Stimulated activated CD8-positive, alpha-beta memory T cell treated with anti-CD3 and anti-CD28 coated beads, Interleukin-15, amount 100 ng/mL, for 48 hours (primary cell): ENCODE measurements at places on chromosomes 16 and 17.

DNA sequence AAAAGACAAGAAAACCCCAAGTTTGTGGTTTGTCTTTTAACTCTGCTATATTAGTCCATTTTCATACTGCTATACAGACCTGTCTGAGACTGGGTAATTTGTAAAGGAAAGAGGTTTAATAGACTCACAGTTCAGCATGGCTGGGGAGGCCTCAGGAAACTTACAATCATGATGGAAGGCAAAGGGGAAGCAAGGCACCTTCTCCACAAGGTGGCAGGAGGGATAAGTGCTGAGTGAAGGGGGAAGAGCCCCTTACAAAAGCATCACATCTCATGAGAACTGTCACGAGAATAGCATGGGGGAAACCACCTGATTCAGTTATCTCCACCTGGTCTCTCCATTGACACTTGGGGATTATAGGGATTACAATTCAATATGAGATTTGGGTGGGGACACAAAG is 13.5 kb upstream of the ADAM11 start:
- DNase-seq: no peak

GRCh38 chr16:22705799-22706198 is 108.2 kb upstream of the HS3ST2 start:
- no peak for DNase-seq

DNA sequence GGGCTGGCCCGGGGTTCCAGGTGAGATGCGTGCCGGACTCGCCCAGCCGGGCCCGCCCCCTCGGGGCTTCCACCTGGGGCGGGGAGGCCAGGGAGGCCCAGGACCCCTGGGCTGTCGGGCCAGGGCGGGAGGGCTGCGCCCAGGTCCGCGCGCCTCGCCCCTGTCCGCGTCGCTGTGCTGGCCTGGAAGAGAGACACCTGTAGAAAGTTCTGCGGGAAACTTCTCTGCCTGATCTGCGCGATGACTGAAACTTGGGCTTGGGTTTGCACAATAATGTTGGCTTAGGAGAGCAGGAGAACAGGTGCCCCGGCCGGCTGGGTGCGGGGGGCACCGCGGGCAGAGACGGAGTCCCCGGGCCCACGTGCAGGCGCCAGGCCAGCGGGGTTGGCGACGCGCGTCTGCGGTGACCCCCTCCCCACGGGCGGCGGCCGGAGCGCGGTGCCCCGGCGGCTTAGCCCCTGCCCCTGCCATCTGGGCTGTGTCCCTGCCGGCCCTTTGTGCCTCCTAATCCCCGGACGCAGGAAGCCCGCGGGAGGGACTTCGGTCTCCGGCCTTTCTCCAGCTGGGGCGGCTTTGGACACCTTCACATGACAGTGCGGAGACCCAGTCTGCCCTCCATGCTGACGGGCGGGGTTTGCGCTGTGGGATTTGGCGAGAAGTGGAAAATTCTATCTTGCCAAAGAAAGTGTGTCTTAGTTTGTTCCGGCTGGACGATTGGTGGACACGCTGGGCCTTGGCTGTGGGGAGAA is 483 bp downstream of the LLGL2 start:
- no peak for DNase-seq

DNA sequence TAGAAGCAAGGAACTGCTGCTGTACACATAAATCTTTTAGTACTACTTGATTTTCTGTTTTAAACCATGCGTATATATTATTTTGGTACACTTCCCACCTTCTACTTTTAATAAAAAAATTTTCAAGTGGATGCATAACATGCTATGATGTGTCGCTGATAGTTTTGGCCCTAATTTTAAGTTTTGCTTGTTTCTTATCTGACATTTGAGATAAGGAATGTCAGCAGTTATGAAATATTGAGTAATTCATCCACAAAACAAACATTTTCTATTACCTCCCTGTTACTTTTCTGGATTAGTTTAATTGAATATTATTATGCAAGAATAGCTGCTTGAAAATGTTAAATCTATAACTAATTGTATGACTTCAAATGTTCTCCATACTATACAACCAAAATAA is 35.8 kb downstream of the N4BP1 start:
- DNase-seq: no peak

DNA sequence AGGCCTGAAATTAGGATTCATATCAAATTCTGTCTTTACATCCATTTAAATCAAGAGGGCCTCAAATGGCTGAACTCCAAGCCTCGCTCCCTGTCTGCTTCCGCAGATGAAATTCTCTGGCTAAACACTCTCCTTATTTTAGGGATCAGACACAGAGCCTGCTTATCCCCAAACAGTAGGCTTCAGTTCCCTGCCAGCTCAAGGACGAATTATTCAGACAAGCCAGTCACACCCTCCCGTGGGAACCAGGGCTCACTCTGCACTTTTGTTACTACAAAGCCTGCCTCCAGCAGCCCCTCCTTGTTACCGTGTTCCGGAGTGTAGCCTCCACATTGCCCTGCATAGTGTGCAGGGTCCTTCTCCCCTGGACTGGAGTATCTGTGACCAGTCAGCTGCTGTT is 46.6 kb upstream of the LCMT1 start:
- no peak for DNase-seq

DNA sequence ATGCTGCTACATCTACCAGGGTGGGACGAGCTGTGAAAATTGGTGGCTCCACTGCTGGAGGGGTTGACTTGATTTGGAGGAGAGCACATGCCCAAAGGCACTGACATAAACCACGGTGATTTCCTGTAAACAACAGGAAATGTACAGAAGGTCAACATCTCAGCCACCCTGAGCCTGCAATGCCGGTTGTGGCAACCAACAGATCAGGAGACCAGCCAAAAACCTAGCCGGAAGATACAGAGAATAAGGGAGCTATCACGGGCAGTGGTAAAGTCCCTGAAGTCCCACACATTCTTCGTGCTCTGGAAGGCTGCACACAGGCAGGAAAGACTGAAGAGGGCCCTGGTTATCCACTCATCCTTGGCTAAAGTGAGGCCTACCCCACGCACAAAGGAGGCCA is 56.2 kb downstream of the ADCY9 start:
- no peak for DNase-seq

DNA sequence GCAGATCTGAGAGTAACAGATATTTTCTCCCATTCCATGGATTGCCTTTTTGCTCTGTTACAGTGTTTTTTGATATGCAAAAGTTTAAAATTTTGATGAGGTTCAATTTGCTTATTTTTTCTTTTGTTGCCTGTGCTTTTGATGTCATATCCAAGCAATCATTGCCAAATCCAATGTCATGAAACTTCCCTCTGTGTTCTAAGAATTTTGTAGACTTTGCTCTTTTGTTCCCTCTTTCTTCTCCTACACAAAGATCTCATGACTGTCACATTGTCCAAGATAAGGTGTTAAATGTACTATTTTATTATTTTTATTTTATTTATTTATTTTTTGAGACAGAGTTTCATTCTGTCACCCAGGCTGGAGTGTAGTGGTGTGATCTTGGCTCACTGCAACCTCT is 18.9 kb upstream of the KCNH6 start:
- DNase-seq: no peak

- DNase-seq: no peak
These were observed 26.2 kb upstream of the SSTR2 start for GRCh38 chr17:73138541-73139138.

GRCh38 chr17:17818088-17818526 is 18.7 kb downstream of the SREBF1 start:
- DNase-seq: no peak

DNA sequence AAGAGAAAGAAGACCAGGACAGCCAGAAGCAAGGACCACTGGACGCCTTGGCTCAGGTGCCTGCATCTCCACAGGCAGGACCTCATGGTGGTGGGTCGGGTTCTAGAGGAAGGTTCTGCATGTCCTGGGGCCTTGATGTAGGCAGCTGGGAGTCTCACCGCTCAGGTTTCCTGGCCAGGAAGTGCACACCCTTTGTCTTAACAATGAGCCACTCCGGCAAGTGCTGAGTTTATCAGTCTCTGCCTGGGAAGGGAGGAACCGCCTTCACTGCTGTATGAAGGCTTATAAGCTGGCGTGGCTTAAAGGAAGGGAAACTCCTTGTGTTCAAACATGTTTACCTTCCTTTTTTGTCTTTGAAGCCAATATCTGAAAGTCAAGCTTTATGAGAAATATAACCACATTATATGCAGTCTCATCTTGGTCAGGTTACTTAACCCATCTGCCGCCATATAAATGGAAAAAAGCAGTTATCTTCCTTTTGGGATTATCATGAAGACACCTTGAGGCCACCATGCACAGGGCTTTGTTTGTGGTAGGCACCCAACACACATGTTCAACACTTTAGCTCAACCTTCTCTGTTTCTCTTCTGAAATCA is at the start of gene ST6GALNAC1:
Gene ST6GALNAC1, minus strand, starts transcription at position 205 of the 596 bp plus-strand sequence. Its CDS starts 119 bp downstream, at position 86.
- DNase-seq: no peak

- peak; percentile 4 for DNase-seq
These were observed 42.4 kb upstream of the AKTIP start for GRCh38 chr16:53545433-53545832.

DNA sequence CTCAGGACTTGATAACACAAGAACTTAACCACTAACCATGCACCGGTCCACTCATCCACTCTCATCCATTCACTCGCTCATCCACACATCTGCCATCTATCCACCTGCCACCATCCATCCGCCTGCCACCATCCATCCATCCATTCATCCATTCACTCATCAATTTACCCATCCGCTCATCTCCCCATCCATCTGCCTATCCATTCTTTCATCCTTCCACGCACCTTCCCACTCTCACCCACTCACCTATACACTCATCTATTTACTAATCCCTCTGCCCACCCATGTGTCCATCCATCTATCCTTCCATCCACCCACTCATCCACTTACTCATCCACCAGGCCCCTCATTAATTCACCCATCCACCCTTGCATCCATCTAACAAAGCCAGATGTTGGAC is 131.0 kb downstream of the MRM1 start:
- no peak for DNase-seq

- DNase-seq: no peak
These were observed 4.5 kb downstream of the NXPH3 start for GRCh38 chr17:49580055-49580721.

DNA sequence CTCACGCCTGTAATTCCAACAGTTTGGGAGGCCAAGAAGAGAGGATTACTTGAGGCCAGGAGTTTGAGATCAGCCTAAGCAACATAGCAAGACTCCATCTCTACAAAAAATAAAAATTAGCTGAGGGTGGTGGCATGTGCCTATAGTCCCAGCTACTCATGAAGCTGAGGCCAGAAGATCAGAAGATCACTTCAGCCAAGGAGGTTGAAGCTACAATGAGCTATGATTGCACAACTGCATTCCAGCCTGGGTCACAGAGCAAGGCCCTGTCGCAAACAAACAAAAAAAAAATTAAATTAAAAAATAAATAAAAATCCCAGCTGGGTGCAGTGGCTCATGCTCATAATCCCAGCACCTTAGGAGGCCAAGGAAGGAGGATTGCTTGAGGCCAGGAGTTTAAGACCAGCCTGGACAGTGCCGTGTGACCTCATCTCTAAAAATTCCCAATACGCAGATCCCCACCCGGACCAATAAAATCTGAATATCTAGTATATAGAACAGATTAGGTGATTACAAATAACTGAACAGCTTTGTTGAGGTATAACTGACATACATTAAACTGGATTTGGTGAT is 18.2 kb upstream of the ATF7IP2 start:
- no peak for DNase-seq

- no peak for DNase-seq
These were observed 444.1 kb upstream of the RBFOX1 start for GRCh38 chr16:6888531-6888930.

DNA sequence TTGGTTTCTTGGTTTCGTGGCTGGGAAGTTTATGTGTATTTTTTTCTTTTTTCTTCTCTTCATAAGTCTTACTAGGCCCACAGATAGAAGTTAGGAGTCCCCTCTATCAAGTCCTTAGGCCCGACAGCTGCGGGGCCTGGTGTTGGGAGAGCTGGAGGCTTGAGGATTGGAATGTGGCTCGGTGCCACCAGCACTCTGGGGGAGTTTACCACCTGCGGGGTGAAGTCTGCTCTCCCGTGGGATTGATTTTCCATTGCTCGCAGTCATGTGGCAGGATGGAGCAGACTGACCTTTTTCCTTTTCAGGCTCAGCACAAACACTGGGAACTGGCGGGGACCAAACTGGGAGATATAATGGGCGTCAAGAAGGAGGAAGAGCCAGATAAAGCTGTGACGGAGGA is 7.5 kb downstream of the DHX38 start:
- DNase-seq: no peak

DNA sequence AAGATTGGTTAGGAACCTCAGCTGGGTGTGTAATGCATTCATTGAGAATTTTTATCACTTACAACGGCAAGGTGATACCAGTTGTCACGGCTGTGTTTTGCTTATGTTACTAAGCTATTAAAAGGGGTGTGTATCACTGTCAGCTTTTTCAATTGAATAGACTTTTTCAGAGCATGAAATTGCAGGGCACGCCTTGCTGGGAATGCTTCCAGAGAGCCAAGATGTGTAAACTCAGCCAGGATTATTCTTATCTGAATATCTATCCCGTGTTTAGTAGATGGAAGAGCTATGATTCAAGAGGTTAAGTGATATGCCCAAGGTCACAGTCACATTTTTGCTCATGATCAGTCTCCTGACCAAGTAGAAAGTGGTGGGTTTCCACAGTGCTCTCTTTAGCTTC is 6.6 kb upstream of the TEKT3 start:
- no peak for DNase-seq

DNA sequence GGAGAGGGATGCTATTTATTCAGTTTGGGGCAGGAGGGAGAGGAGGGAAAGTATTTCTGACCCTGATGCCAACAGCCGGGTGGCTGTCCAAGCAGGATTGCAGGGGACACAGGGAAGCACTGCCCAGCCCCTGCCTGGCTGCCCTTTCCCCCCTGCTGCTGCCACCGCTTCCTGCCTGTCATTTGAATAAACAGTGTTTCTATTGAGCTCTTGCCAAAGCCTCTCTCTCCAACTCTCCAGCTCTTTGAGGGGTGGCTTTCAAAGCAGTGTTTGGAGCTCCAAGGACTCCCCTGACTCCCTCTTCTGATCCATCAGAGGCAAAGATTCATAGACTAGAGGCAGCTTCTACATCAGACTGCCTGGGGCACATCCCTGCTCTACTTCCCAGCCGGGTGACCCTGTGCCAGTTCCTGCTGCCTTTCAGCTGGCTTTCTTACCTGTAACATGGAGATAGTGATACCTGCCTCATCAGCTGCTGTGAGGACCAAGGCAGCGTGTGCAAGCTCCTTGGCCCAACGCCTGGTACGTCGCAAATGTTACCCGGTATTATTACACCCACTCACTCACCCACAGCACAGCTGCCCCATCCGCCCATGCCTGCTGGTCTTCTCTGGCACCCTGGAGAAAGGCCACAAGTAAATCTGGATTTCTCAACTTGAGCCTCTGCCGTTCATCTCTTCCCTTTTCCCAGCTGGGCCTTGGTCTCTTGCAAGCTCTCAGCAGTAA is 9.5 kb downstream of the PROCA1 start:
- no peak for DNase-seq
